ENCODE measurements at places on chromosomes 6 and 20. TPM values are rescaled to one million over a fixed set of nuclear protein-coding genes. Genes with fewer than 3 reads are reported as not detected.

GRCh38 chr6:16430391-16431089 lies 192.2 kb downstream of the GMPR start:
- no peak for DNase-seq

DNA sequence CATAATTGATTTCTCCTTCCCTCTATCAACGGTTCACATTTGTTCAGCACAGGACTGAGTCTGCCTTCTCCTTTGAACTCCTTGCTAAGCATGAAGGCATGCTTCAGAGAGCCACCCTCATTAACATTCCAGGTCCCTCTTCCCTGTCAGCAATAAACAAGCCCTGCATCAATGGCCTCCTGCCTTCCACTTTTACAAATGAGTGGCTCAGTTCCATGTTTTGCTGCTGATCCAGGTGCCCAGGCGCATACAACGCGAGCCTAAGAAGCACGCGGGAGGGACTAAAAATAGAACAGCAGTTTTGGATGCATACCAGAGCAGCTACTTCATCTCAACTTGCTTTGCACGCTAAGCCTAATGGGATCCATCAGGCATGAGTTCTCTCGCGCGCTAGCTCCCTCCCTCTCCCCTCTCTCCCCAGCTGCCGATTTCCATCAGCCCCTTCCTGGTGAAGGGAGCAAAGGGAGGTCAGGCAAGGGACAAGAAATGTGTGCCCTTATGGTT lies 53.4 kb downstream of the TRAF3IP2 start:
- peak; percentile 94 for DNase-seq

GRCh38 chr20:4883051-4883450 lies 118.3 kb downstream of the SLC23A2 start:
- DNase-seq = no peak

DNA sequence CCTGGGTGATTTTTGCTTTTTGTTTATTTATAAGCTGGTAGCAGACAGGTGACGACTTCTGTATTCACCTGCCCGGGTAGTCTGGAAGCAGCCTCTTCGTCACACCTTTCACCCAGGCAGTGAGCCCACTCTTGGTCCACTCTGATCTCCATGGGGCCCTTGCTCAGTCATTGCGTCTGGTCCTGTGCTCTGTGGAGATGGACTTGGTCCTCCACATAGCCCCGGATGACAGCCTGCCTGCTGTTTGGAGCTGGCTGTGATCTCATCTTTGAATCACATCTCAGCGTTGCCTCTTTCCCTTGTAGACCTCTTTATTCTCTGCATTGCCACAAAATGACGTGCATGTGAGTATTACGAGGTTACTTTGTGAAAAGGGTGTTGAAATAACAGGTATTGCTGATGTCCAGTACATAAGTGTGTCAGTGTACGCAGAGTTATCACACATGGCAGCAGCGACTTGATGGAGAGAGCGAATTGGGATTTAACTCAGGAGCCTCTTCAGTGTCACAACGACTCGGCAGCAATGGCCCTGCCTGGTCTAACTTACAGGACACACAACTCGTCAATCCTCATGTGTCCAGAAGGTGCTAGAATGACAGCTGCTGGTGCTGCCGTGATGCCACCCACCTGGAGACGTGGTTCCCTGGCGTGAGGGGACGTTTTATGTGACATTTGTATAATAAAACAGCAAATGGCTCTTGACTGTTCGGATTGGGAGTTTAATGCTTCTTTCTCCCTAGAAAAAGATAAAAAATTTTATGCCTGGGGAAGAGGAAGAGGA lies 24.2 kb upstream of the FRMD1 start:
- DNase-seq = no peak

GRCh38 chr6:88473589-88473988 lies 307.4 kb upstream of the CNR1 start:
- no peak for DNase-seq

DNA sequence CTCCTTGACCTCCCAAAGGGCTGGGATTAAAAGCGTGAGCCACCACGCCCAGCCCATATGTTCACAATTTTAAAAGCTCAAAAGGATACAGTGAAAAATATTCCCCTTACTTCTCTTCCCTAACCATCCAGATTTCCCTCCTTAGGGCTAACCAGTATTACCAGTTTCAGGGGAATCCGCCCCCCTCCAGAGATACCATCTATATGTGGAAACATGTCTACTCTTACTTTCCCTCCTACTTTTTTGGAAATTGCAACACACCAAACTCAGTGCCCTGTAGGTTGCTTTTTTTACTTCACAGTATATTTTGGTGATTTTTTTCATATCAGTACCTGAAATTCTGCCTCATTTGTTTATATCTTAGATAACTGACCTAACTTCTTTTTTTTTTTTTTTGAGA lies 6.9 kb upstream of the RPL10A start:
- no peak for DNase-seq

DNA sequence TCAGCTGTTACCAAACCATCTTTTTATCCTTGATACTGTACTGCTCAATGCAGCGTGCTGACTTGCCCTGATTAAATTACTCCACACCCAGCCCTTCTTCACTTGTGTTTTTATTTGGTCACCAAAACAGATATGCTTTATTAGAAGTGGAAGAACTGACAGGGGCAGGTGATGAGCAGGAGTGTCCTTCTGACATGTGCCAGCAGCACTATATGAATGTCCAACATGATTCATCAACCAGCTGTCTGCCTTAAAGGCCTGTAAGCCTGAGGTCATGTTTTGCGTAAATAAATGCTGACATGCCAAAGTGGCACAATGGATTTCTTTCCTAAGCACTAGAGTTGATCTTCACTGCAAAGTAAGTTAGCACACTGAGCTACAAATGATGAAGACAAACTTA lies 15.4 kb downstream of the POPDC3 start:
- DNase-seq = no peak

GRCh38 chr6:111888928-111889695 lies 15.9 kb upstream of the FYN start:
- DNase-seq = peak; percentile 35

DNA sequence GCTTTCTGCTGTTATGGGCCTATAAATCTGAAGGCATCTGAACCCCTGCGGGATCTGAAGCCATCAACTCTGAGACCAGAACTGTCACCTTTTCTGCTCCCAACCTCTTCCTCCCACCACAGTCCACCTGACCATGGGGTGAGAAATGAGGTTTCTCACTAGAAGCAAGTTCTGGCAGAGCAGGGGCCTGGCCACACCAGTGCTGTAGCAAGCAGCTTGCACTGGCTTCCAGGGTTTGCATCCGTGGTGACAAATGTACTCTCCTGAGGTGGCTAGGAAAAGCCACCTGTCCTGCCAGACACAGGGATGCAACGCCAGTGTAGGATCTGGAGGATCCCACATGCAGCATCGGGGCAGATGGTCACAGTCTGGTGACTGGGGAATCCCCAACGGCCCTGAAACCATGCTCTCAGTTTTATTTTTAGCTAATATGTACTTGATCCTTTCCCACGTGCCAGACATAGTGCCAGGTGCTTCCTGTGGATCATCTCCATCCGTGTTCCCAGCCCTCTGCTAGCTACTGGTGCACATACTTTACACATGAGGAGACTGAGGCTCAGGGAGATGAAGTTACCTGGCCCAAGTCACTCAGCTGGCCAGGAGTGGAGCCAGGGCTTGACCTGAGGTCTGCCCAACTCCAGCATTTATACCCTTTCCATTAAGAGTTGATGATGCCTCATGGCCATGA lies 122.1 kb upstream of the SPACA1 start:
- peak; percentile 66 for DNase-seq

GRCh38 chr6:16804546-16805242 lies 43.4 kb upstream of the ATXN1 start:
- no peak for DNase-seq

DNA sequence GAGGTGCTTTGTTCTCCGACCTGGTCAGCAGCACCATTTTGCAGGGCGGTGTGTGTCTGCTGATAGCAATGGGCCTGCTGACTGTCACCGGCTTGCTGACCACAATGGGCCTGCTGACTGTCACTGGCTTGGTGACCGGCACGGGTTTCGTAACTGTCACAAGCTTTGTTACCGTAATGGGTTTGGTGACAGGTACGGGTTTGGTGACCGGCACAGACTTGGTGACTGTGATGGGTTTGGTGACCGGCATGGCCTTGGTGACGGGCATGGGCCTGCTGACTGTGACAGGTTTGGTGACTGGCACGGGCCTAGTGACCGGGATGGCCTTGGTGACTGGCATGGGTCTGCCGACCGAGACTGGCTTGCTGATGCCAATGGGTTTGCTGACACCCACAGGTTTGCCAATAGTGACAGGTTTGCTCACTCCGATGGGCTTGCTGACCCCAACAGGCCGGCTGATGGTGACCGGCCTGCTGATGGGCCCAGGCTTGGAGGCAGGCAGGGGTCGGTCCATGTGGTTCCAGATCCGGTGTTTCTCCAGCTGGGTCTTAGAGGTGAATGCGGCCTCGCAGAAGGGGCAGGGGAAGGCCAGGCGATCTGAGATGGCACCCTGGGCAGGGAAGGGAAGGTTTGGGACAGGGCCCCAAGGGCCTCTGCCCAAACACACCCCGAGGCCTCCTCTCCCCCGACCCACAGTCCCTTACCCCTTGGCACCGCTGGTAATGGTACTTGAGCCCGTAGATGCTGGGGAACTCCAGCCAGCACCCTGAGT lies 3.4 kb downstream of the ZNF512B start:
- DNase-seq = no peak

GRCh38 chr20:57124800-57125517 lies 141.5 kb downstream of the BMP7 start:
- no peak for DNase-seq

GRCh38 chr20:60334911-60335310 lies 376.7 kb downstream of the CDH26 start:
- DNase-seq = no peak

DNA sequence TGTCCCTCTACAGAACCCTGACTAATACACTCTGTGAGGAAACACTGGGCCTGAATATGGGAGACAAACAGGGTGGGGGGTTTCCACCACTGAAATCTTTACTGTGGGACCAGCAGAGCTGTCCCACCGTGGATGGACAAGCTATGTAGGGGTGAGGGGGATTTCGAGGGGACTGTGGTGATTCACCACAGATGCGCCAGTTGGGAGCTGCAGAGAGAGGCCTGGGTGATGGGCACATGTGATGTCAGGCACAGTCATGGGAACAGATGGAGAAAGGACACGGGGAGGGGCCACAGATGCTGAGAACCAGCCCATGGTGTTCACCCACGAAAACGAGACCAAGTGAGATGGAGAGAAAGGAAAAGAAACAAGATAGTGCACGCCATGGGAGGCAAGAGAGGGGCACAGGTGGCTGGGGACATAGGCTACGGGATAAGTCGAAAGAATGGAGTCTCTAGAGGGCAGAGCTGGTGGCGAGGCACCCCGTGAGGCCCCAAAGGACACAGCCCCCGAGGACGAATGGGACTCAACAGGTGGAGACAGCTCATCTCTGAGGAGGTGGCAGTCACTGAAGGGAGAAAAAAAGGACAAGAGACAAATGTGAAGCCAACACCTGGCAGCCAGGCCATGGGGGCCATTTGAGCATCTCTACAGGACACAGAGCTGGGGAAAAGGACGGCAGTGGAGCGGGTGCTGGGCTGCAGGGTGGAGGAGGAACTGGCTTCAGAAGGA lies 10.5 kb upstream of the RAMACL start:
- DNase-seq = no peak

GRCh38 chr20:53901064-53901463 lies 169.3 kb downstream of the BCAS1 start:
- DNase-seq = peak; percentile 82

LZTS3 gene
- total RNA-seq = 6.1 TPM

UFL1 gene
- 22.6 TPM for total RNA-seq

ZNF311 gene
- 0.17 TPM for total RNA-seq

SLC4A11 gene
- 14.9 TPM for total RNA-seq

MOXD1 gene
- 0.34 TPM for total RNA-seq

HMGN4 gene
- total RNA-seq = 60.4 TPM

C20orf202 gene
- total RNA-seq = not detected

ZSCAN9 gene
- total RNA-seq = 10.7 TPM

CST4 gene
- total RNA-seq = not detected

SGK2 gene
- total RNA-seq = 0.34 TPM

KCNQ5 gene
- not detected for total RNA-seq

Data from dermis blood vessel endothelial cell (primary cell).